ENCODE measurements at places on chromosomes 5 and 9. TPM values are rescaled to one million over a fixed set of nuclear protein-coding genes. Genes with fewer than 3 reads are reported as not detected.

The RALGPS1 gene
- 2.4 TPM for total RNA-seq

The NR5A1 gene
- total RNA-seq: not detected

The C9 gene
- not detected for total RNA-seq

The C5orf34 gene
- total RNA-seq: 10.4 TPM

The EIF4E1B gene
- not detected for total RNA-seq

The HBEGF gene
- total RNA-seq: 0.41 TPM

The PITX1 gene
- 1.5 TPM for total RNA-seq

The SEMA6A gene
- total RNA-seq: 0.41 TPM

Data from fibroblast of the aortic adventitia (primary cell).